ENCODE measurements at places on chromosomes 3 and 15.

DNA sequence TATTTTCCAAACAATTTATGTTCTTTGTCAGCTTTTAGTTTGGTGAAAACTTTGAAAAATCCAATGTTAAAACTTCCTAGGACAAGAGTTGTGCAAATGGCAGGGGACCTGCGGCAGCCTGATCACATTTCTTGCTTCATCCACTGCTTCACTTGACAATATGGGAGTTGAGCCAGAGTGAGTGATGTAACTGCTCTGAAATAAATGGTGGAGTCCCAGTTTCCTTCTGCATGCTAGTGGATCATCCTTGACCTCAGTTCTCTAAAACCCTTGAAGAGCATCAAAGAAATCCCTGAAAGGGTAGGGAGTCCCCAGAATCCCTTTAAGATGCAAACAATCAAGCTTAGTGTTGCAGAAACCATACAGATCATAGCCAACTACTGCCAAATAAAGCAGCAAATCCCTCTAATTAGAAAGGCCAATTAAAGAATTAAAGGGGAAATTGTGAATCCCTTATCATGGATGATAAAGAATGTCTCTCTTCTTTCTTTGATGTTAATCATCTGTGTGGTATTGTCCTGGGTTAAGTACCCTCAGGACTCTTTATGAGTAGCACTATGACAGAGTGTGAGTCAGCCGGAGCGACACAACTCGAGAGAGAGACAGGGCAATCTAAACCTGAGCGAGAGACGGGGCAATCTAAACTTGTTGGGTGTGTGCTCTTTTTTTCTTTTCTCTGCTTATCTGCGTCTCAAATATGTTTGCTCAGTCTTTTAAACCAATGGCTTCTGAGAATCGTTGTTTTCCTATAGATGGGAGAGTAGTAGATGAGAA lies 41.8 kb upstream of the GAP43 start:
- no peak for DNase-seq

DNA sequence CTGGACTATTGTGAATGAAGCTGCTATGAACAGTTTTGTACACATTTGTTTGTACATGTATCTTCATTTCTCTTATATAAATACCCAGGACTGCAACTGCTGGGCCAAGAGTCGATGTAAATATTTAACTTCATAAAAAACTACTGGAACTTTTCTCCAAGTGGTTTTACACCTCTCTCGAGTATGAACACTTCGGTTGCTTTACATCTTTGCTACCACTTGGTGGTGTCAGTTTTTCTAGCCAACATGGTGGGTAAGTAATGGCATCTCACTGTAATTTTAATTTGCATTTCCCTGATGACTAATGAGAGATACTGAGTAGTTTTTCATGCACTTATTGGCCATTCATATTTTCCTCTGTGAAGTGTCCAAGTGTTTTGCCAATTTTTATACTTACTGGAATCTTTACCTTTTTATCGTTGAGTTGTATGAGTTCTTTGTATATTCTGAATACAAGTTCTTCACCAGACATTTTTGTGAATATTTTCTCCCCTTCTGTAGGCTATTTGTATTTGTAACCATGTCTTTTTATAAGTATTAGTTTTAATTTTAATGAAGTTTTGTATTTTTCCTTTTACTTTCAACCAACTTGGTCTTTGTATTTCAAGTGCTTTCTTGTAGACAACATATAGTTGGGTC lies 44.4 kb downstream of the PCOLCE2 start:
- no peak for DNase-seq

- DNase-seq: no peak
These were observed 583 bp upstream of the RBSN start for GRCh38 chr3:15099364-15100098.

GRCh38 chr15:28952666-28953491 lies 67.1 kb downstream of the APBA2 start:
- DNase-seq: no peak

DNA sequence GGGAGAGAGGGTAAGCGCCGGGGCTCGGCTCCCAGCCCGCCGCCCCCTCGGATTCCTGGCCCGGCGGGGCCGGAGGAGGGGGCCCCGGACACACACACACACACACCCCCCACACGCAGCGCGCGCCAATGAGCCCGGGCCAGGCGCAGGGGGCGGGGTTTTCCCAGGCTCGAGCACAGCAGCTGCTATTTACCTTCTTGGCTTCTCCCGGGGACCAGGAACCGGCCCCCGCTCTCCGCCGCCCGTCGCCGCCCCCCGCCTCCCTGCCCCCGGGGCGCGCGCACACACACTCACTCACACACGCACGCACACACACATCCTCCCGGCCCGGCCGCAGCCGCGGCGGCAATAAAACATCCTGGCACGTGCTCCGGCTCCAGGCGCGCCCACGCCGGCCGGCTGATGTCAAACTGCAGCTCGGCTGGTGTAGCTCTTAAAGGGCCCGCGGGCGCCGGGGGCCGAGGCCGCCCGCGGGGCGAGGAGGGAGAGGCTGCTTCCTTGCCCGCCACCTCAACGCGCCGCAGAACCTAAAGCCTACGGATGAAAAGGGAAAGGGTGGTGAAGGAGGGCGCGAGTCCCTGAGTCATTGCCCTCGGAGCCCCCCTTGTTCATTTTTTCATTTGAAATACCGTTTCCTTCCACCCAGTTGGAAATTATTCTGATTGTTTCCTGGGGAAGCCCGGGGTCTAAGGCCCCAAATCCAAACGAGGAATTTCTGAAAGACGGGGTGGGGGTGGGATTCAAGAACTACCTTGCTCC lies 1.0 kb upstream of the HES1 start:
- peak; percentile 74 for DNase-seq

DNA sequence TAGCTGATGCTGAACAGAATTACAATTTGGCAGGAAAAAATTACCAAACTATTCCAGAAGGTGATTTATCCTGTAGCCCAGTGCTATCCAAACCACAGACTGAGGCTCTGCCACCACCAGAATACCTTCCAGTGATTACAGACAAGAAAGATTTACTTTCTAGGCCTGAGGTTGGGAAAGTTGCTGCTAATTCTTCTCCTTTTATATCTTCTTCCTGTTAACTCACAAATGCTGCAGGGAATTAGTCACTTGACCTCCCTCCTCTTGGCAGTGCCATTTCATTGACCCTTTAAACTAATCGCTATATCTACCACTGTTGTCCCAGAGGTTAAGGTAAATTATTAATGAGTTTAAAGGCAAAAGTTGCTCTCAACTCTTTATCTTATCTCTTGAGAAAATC lies 118.4 kb downstream of the CTNNB1 start:
- DNase-seq: no peak

- no peak for DNase-seq
These were observed 79.9 kb downstream of the UBP1 start for GRCh38 chr3:33360136-33360825.

DNA sequence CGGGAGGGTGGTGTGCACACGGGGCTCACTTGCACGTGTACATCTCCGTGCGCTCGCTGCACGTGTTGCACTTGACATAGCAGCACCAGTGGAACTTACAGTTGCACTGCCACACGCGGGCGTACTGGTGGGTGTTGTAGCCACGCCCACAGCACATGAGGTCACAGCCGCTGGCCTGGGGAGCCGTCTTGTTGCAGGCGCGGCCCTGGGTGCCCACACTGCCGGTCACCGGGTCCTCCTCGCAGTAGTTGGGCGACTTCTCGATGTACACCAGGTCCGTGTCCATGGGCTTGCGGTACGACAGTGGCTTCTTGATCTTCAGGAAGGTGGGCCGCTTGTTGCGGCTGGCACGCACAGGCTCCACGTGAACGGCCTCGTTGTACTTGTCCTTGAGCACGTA lies 61.0 kb downstream of the WNT7A start:
- DNase-seq: no peak

- no peak for DNase-seq
These were observed 42.9 kb downstream of the RAB11A start for GRCh38 chr15:65912235-65912634.

- no peak for DNase-seq
These were observed 462.1 kb downstream of the C3orf38 start for GRCh38 chr3:88611826-88612326.

GRCh38 chr15:74136814-74137536 lies 6.6 kb downstream of the ISLR2 start:
- no peak for DNase-seq

DNA sequence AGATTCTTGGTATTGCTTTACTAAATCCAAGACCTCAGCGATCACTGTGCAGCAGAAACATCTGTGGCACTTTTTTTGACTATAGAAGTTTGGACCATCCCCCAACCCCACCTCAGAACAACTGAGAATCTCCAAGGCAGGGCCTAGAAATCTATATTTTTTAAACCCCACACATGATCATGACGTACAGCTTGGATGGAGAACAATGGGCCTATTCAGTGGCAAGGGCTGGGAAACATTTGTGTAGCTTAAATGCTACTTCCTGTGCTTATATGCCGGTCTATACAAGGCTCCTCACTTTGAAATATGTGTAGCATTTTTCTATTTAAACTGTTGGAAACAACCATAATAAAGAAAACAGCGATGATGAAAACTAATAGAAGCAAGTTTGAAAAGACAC lies 55.1 kb upstream of the SPRED1 start:
- no peak for DNase-seq

DNA sequence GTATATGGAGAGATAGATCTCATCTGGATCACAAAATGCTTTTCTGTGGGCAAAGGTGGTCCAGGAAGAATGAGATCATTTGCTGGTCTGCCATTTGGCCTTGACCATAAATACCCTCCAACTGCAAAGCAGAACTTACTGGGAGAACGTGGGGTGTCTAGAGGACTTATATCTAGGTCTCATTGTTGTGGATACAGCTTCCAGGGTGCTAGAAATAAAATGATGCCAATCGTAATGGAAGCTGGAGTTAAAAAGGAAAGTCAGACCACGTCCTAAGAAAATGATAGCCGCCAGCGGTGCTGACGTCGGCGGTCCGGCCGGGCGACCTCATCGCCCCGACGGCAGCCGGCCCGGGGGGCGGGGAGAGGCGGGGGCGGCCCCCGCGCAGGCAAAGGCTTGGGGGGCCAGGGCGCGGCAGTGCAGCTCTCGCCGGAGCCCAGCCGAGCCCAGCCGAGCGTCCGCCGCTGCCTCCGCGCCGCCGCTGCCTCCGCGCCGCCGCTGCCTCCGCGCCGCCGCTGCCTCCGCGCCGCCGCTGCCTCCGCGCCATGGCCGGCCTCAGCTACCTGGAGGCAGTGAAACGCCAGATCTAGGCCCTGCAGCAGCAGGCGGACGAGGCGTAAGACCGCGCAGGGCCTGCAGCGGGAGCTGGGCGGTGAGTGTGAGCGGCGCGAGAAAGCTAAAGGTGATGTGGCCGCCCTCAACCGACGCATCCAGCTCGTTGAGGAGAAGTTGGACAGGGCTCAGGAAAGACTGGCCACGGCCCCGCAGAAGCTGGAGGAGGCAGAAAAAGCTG lies 89.5 kb downstream of the EOMES start:
- peak; percentile 9 for DNase-seq

DNA sequence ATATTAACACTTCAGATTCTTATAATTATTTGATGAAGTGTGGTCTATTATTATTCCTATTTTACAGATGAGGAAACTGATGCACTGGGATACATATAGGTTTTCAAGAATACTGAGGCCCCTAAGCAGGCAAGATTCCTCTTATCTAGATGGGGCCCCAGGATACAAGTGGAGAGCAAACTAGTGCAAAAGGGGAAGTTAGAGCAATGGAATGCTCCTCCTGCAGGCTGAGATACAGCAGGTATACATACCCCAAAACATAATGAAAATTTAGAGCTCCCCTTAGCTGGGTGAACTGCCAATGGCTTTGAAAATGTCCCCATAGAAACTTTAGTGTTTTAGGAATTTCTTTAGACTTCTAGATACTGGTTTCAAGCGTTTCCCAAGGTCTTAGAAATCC lies 247.1 kb downstream of the CHST2 start:
- DNase-seq: no peak

GRCh38 chr15:80461356-80462095 lies 57.3 kb downstream of the ARNT2 start:
- DNase-seq: no peak

DNA sequence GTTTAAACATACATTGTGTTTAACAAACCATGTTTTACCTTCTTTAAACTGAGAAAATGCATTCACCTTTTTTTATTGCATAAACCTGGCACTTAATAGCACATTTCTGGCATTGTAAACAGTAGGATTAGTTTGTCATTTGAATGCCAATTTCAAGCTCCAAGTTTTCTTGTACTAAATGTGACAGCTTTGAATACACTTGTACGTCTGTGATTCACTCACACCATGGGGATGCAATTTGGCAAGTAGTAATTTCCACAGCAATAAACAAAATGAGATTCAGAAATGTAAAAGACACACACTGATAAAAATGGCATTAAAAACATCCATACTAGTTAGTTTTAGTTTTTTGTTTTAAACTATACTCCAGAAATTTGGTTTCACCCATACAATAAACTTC lies 598.9 kb downstream of the SI start:
- DNase-seq: no peak

DNA sequence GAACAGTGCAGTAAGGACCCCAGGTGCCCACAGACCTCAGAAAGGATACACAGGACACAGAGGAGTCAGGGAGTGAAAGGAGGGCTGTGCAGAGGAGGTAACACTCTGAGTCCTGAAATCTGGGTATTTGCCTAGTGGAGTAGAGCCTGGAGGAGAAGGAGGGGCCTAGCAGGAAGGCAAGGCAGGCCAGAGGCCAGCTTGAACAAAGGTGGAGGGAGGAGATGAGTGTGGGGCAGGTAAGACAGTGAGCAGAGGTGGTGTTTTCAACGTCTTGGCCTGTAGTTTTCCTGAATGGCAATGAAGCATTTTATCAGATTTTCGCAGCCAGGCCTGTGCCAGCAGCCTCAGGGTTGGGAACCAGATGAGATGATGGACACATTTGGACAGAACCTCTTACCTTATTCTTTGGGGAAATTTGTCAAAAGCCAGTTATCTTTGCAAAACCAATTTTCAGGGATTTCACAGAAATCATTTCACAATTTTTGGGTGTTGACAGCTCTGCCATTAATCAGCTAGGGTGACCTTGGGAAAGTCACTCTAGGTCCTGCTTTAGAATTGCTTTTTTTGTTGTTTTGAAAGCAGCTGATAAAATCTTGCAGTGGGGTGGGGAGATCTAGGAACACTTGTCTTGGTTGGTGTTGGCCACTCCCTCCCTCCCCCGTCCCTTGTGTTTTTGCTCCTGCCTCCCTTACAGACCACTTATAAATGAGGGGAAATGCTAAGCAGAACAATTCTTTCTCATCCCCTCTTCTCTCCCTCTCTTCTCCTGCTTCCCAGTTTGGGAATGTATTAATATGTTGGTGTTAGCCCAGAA lies 38.4 kb downstream of the SPSB4 start:
- DNase-seq: no peak

DNA sequence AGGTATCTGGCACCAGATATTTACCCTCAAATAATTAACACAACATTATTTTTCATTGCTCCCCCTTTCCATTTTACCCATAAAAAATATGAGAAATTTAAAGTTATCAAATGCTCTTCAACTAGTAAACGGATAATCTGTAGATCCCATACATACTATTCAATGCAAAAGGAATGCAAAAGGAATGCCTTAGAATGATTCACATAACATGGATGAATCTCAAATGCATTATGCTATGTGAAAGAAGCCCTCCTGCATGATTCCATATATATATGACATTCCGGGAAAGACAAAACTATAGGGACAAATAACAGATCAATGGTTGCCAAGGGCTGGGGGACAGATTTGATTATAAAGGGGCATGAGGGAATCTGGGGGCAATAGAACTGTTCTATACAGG lies 195.7 kb downstream of the STT3B start:
- no peak for DNase-seq

- DNase-seq: no peak
These were observed 162.8 kb upstream of the SLITRK3 start for GRCh38 chr3:165359005-165359404.

Data from T-cell (primary cell).